Retinal pigment epithelial cell (primary cell): ENCODE measurements at places on chromosomes 1 and 21.

GRCh38 chr1:223700942-223701637, 11.2 kb upstream of the CAPN2 start:
- DNase-seq, result peak; percentile 92

GRCh38 chr1:116203181-116203723, 92.1 kb downstream of the MAB21L3 start:
- no peak for DNase-seq

- DNase-seq, result no peak
Observed at GRCh38 chr1:59409549-59409948, 112.7 kb downstream of the FGGY start.

DNA sequence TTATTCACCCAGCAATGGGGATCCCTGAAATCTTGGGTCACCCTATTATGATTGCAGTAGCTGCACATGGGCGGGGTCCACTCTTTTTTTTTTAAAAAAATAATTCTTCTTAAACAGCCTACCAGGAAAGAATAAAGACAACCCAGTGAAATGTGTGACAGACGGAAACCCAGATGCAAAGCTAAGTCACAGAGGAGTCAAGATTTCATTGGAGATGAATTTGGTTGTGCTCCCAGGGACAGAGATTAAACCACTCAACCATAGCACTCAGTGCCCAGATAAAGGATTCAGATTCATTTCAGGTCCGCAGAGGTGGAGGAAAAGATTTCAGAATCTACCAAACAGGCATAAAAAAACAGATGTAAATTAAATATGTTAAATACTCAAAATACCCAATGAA, 583.5 kb upstream of the ZP4 start:
- DNase-seq, result no peak

- DNase-seq, result no peak
Observed at GRCh38 chr1:109547463-109548320, 723 bp upstream of the GNAI3 start.

- no peak for DNase-seq
Observed at GRCh38 chr1:30688920-30689794, 34.2 kb downstream of the MATN1 start.
